Naive thymus-derived CD4-positive, alpha-beta T cell (primary cell): ENCODE measurements at places on chromosomes 6 and 20. TPM values are rescaled to one million over a fixed set of nuclear protein-coding genes. Genes with fewer than 3 reads are reported as not detected.

MCHR2 gene
- polyA plus RNA-seq: not detected

SLC35D3 gene
- not detected for polyA plus RNA-seq

ZBP1 gene
- 5.9 TPM for polyA plus RNA-seq

LPA gene
- not detected for polyA plus RNA-seq
